Mononuclear cell (primary cell): ENCODE measurements at places on chromosomes 4 and X. TPM values are rescaled to one million over a fixed set of nuclear protein-coding genes. Genes with fewer than 3 reads are reported as not detected.

PNPLA4 gene
- 2.4 TPM for total RNA-seq

SPANXN3 gene
- total RNA-seq, result not detected

CLNK gene
- total RNA-seq, result 0.52 TPM

ART3 gene
- total RNA-seq, result not detected

FAM9B gene
- 0.10 TPM for total RNA-seq

GYPA gene
- 0.10 TPM for total RNA-seq

HSPA4L gene
- 0.10 TPM for total RNA-seq

VSIG4 gene
- total RNA-seq, result 1.6 TPM

PNMA6A gene
- 0.10 TPM for total RNA-seq

FSTL5 gene
- total RNA-seq, result under 0.01 TPM

PDLIM3 gene
- 0.10 TPM for total RNA-seq

HGFAC gene
- not detected for total RNA-seq

GAGE12F gene
- total RNA-seq, result not detected

ARR3 gene
- total RNA-seq, result not detected

GASK1B gene
- total RNA-seq, result 19.4 TPM

FBXW7 gene
- total RNA-seq, result 366 TPM

MAMLD1 gene
- 0.10 TPM for total RNA-seq

SH2D1A gene
- 34.2 TPM for total RNA-seq

ASMT gene
- total RNA-seq, result 0.73 TPM

NPY2R gene
- total RNA-seq, result not detected

MUC7 gene
- total RNA-seq, result not detected

SLIT2 gene
- not detected for total RNA-seq

OCRL gene
- total RNA-seq, result 2.2 TPM

BMX gene
- total RNA-seq, result 0.10 TPM

DDX60 gene
- total RNA-seq, result 15.4 TPM

EGF gene
- total RNA-seq, result 7.5 TPM

TMEM35A gene
- not detected for total RNA-seq

PFKFB1 gene
- total RNA-seq, result 0.42 TPM

UGT2B15 gene
- total RNA-seq, result not detected

SMIM31 gene
- not detected for total RNA-seq

NOCT gene
- 69.6 TPM for total RNA-seq

TRO gene
- 0.73 TPM for total RNA-seq

HELQ gene
- 29.9 TPM for total RNA-seq

SUPT20HL2 gene
- total RNA-seq, result not detected

GAGE12J gene
- not detected for total RNA-seq
